ENCODE measurements at places on chromosomes 13 and 19. TPM values are rescaled to one million over a fixed set of nuclear protein-coding genes. Genes with fewer than 3 reads are reported as not detected.

RFPL4A gene
- not detected for total RNA-seq

COL5A3 gene
- total RNA-seq = 102 TPM

RPS15 gene
- 4,244 TPM for total RNA-seq

MBD3L2 gene
- total RNA-seq = not detected

NCR1 gene
- total RNA-seq = not detected

CAPN12 gene
- total RNA-seq = 4.2 TPM

IGFLR1 gene
- 25.5 TPM for total RNA-seq

ICAM5 gene
- total RNA-seq = 1.2 TPM

POMP gene
- total RNA-seq = 52.0 TPM

DNA sequence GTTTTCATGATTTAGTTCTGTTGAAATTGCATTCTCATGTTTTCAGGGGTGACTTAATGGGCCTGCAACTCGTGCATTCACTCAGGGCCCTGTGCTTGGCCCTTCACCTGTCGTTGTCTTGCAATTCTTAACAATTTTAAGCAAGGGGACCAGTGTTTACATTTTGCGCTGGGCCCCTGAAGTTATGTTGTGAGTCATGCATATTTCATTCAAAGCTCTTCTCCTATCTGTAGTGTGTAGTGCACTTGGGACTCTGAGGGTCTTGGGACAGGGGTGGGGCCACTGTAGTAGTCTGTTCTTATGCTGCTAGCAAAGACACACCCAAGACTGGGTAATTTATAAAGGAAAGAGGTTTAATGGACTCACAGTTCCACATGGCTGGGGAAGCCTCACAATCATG lies 211.2 kb upstream of the RXFP2 start:
- no peak for DNase-seq

DNA sequence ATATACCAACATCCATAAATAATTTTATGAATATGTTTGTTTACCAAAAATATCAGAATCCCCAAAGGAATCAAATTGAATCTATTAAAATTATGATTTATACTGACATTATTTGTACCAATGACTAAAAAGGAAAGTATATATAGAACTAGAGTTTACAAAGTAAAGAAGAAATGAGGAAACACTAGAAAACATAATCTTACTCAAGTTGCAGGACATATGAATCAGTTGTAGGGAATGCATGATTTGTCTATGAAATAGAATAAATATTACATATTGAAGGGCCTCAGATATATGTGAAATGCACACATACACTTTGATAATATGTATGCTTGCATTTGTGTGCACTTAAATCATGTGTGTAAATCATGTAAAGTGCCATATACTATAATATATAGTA lies 1466.4 kb downstream of the EFNB2 start:
- no peak for DNase-seq

DNA sequence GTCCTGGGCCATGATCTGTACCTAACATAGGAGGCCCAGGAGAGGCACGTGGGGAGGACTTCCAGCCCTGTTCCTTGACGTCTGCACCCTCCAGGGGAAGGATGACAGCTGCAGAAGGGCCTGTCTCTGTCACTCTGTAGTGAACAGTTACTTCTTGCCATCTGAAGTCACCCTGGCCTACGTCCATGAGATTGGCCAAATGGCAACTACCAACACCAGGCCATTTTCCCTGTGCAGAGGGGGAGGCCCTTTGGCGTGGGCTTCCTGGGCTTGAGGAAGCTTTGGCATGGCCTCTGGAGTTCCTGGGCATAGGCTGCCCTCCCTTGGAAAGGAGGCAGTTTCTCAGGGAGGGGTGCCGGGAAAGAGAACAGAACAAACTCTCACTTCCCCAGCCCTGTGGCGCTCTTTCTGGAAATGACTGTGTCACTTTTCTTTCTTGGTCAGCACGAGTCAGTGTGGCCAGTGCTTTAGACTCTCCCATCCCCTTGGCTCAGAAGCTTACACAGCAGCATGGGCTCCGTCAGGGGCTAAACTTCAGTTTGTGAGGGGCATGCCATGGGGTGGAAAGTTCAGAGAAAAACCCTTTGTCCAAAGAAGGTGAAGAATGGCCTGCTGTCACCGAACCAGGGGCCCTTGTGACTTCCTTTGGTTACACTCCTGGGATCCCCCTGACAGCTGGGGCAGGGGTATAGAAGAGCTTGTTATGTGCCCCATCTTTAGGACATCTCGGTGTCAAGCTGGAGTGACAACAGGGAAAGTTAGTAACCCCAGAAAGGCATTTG lies 5.3 kb downstream of the CARM1 start:
- no peak for DNase-seq

GRCh38 chr19:38784224-38784623 lies 4.8 kb upstream of the LGALS7B start:
- no peak for DNase-seq

DNA sequence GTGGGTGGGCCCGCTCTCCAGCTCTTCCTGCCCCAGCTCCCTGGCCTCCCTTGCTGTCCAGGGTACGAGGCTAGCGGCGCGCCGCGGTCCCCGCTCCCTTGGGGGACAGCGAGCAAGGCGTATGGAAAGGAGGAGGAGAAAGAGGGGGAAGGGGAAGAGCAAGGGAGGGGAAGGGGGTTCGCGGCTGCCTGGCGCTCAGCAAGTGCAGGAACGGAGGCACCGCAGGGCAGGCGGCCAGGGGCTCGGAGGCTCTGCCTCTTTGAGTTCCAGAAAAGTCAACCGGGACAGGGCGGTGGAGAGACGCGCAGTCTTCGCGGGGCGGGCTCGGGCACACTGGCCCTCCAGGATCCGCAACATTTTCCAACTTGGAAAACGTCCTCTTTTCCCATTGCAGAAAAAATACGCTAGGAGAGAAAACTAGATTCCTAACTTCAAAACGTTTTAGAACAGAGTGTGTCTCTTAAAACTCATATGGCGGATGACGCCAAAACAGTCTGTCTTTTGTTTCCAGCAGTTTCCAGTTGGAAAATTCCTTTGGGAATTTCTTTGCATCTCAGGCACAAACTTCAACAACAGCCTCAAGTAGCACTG lies 23.1 kb upstream of the TNFRSF19 start:
- no peak for DNase-seq

GRCh38 chr13:113367020-113367560 lies 3.2 kb upstream of the GRTP1 start:
- no peak for DNase-seq

- no peak for DNase-seq
These were observed 332.6 kb downstream of the SLITRK1 start for GRCh38 chr13:83549671-83550070.

DNA sequence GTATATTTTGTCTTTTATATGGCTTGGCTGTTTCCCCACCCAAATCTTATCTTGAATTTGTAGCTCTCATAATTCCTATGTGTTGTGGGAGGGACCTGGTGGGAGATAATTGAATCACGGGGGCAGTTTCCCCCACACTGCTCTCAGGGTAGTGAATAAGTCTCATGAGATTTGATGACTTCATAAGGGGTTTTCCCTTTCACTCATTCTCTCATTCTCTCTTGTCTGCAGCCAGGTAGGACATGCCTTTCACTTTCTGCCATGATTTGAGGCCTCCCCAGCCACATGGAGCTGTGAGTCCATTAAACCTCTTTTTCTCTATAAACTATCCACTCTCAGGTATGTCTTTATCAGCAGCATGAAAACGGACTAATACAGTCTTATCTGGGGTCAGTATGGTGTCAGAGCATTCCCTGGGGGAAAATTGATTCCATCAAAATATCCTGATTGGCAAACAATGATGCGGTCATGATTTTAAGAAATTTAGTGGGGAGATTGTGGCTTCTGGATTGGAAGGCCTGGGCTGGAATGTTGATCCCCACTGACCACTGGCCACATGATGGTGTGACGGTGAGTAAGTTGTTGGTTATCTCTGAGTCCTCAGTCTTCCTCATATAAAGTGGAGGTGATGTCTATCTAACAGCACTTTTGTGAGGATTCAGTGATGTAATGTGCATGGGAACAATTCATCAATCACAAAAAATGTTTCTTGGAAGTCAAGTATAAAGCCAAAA lies 27.5 kb upstream of the ANKRD10 start:
- no peak for DNase-seq

- DNase-seq = no peak
These were observed 144.1 kb upstream of the SERP2 start for GRCh38 chr13:44229371-44230030.

- DNase-seq = no peak
These were observed 66.9 kb downstream of the CYSLTR2 start for GRCh38 chr13:48720621-48721020.

DNA sequence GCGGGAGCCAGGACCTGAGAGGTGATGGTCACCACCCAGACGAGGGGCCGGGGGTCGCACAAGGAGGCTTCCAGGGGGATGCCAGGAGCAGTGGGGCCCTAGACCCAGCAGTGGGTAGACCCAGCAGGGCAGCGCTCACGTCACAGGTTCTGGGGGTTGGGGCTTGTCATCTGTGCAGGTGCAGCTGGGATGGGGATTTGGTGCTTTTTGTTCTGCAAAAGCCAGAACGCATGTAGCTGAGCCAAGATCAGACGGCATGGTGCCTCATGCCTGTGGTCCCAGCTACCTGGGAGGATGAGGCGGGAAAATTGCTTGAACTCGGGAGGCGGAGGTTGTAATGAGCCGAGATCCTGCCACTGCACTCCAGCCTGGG lies 15.1 kb downstream of the CSNK1G2 start:
- DNase-seq = no peak

DNA sequence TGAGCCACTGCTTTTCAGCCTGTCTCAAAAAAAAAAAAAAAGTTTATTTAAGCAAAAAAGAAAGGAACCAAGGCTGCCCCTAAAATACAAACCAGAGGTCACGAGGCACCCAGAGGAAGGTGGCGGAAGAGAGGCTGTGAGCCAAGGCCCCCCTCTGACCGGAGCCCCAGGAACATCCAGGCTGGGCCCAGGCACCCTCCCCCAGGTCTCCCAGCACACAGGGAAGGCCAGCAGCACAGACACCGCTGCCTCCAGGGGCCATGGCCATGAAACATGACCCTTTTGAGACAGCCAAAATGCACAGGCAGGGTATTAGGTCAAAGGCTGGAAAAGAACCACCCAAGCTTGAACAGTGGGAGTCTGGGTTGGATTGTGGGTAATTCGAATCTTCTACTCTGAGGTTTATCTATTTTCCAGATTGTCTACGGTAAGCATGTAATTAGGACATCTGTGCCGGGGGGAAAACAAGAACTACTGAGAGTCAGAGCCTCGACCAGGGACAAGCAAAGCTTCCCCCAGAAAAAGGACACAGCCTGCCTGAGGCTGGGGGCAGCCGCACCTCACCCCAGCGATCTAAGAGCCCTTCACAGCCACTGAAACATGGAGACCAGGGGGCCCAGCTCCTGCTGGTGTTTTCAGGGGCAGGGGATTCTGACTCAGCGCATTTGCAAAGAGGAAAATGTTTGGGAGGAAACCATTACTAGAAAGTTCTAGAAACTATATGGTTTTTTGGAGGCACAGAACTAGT lies 8.4 kb downstream of the PEX11G start:
- DNase-seq = no peak

All from tibial nerve (tissue), 4 donors.